Pancreas (tissue), 10 donors: ENCODE measurements at places on chromosomes 4 and X. TPM values are rescaled to one million over a fixed set of nuclear protein-coding genes. Genes with fewer than 3 reads are reported as not detected.

GRCh38 chr4:183960046-183960420 is 54.9 kb downstream of the STOX2 start:
- peak overlapping the region; percentile 7 for H3K4me3 ChIP-seq
- peak; percentile 79 for DNase-seq
- no peaks in the 10 kb centered on the region for H3K27me3 ChIP-seq
- H3K27ac ChIP-seq: no peak overlapping the region
- peaks cover 10% of the 10 kb centered on the region for H3K4me1 ChIP-seq
- H3K36me3 ChIP-seq: no peaks in the 10 kb centered on the region

- H3K4me3 ChIP-seq: no peak overlapping the region
- DNase-seq: no peak
- H3K27me3 ChIP-seq: no peaks in the 10 kb centered on the region
- H3K36me3 ChIP-seq: no peaks in the 10 kb centered on the region
These were observed 27.2 kb upstream of the C4orf17 start for GRCh38 chr4:99483636-99484035.

DNA sequence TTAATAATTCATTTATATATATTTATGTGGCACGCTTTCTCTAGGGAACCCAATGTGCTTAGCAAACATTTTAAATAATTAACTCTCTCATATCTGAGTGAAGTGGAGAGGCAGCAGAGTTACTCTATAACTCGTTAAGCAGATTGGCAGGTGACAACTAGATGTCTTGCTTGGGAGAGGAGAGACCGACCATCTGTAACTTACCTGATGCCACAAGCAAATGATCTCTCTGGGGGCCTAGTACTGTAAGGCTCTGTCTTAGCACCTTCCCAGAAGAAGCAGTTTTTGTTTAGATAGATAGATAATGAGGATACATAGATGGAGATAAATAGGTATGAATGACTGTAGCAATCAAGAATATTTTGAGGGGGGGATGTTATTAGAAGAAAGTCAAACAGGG is 11.9 kb upstream of the SEL1L3 start:
- no peaks in the 10 kb centered on the region for H3K27me3 ChIP-seq
- H3K27ac ChIP-seq: no peak overlapping the region

DNA sequence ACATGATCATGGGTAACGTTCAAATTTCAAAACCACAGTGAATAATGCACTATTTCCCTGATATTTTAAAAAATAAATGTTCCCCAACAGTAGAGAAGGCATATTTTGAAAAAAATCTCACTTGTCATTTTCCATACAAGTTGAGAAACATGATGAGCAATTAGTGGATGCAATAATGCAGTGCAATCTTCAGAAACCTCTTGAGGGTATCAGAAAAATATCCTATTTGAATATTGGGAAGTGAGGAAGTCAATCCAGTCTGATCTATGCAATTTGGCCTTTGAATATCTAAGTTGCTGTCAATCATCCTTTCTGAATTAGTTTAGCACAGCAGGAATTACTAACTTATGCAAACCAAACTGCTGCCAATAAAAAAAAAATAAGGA is 776.8 kb downstream of the PCDH18 start:
- DNase-seq: no peak
- no peak overlapping the region for H3K4me3 ChIP-seq
- peaks cover 3% of the 10 kb centered on the region for H3K4me1 ChIP-seq
- H3K27me3 ChIP-seq: no peaks in the 10 kb centered on the region

- H3K36me3 ChIP-seq: no peaks in the 10 kb centered on the region
- H3K27me3 ChIP-seq: no peaks in the 10 kb centered on the region
- no peak overlapping the region for H3K4me3 ChIP-seq
- no peak overlapping the region for H3K27ac ChIP-seq
- no peak for DNase-seq
These were observed 11.4 kb upstream of the TADA2B start for GRCh38 chr4:7031558-7032449.

DNA sequence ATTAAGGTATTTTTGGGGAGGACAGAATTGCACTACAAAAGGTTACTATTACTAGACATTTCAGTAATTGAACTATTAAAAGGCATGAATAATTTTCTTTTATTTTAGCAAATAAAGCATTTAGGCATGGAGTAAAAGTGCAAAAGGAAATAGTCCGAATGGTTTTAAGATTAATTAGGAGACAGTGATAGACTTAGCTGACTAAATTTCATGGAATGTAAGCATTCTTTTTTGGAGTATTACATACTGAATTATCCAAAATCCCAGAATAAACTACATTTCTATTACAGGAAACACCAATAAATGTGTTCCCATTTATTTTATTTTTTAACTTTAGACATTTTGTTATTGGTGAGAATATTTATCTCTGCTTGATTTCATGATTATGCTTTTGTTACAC is 30.7 kb upstream of the MAP9 start:
- H3K4me3 ChIP-seq: no peak overlapping the region
- no peaks in the 10 kb centered on the region for H3K27me3 ChIP-seq
- H3K4me1 ChIP-seq: no peaks in the 10 kb centered on the region

GRCh38 chr4:108247387-108248049 is 78.8 kb upstream of the LEF1 start:
- H3K4me1 ChIP-seq: no peaks in the 10 kb centered on the region
- DNase-seq: peak; percentile 52
- no peak overlapping the region for H3K27ac ChIP-seq
- no peaks in the 10 kb centered on the region for H3K36me3 ChIP-seq
- no peak overlapping the region for H3K4me3 ChIP-seq

GRCh38 chr4:1985294-1985693 is 23.5 kb downstream of the NELFA start:
- no peak overlapping the region for H3K27ac ChIP-seq
- H3K36me3 ChIP-seq: peaks cover 79% of the 10 kb centered on the region
- H3K4me1 ChIP-seq: no peaks in the 10 kb centered on the region
- no peak for DNase-seq

GRCh38 chrX:50698944-50699343 is 115.0 kb downstream of the SHROOM4 start:
- no peak overlapping the region for H3K27ac ChIP-seq
- no peaks in the 10 kb centered on the region for H3K4me1 ChIP-seq
- no peaks in the 10 kb centered on the region for H3K27me3 ChIP-seq
- no peak for DNase-seq

DNA sequence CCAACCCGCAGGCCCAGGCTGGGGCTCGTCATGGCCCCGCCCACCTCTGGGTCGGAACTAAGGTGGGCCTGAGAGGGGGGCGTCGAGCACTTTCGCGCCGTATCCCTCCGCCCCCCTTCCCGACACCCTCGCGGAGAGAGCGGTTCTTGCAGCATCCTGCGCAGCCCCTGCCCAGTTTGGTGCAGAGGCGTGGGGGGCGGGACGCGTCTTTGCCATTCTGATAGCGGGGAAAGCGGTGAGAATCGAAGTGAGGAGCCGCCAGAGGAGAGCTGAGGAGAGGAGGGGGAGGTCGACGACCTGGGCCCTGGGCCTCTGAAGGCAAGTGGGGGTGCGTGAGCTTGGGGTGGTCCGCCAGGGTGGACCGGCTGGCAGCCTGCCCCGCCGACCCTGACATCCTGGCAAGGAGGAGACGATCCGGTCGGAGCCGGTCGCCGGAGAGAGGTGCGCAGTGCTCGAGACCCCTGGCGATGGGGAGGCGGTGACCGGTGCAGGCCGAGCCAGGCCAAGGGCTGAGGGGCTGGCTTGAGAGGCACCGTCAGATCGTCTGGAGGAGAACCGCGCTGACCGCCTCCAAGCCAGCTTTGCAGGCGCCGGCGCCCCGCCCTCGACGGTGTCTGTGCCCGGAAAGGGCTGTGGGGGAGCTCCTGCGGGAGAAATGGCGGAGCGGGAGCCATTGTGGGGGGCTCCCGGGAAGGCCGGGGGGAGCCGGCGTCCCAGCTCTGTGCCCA is 25.5 kb downstream of the GPRASP3 start:
- no peak overlapping the region for H3K27ac ChIP-seq
- no peaks in the 10 kb centered on the region for H3K27me3 ChIP-seq
- H3K4me3 ChIP-seq: peak overlapping the region; percentile 50
- peak; percentile 18 for DNase-seq

DNA sequence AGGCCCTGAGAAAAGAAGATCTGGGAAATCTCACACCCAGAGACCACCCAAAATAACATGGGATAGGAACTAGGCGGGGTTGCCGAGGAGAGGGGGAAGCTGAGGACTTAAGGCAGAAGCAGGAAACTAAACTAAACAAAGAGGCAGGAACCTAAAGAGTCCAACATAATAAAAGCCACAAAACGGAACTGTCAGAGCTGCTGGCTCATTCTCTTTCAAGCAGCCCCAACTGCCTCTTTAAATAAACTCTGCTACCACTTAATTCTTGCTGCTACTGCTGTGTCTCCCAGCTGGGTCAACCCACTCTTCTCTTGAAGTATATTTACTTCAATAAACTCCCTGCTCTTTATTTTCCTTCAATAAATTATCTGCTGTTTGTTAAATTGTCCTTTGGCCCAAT is 44.5 kb downstream of the MAGEB16 start:
- H3K4me1 ChIP-seq: no peaks in the 10 kb centered on the region
- H3K27me3 ChIP-seq: peaks cover 4% of the 10 kb centered on the region
- no peaks in the 10 kb centered on the region for H3K36me3 ChIP-seq
- no peak for DNase-seq
- no peak overlapping the region for H3K4me3 ChIP-seq

AKAP17A gene
- total RNA-seq: 27.1 TPM

MTTP gene
- total RNA-seq: not detected

ZNF718 gene
- 2.3 TPM for total RNA-seq
